ENCODE measurements at places on chromosomes 2 and 18.

DNA sequence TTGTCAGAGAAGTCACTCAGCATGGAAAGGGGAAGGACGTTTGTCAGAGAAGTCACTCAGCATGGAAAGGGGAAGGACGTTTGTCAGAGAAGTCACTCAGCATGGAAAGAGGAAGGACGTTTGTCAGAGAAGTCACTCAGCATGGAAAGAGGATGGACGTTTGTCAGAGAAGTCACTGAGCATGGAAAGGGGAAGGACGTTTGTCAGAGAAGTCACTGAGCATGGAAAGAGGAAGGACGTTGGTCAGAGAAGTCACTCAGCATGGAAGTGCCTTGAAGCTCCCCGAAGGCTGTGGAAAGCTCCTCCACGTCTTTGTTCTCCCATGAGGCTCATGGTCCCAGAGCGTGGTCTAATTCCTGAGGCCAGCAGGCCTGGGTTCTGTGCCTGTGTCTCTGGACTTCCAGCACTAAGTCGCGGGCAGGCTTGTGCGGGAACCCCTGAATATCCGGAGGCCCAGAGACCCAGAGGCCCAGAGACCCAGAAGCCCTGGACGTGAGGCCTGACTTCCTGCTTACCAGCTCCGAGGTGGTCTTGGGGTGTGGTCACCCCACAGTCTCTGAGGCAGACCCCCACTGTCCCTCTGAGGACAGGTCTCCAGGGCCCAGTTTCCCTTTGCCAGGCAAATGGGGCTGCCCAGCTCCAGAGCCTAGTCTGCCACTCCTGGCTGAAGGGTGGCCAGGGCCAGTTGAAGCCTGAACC is 70.4 kb upstream of the TWIST2 start:
- DNase-seq = peak; percentile 28

GRCh38 chr18:70387027-70387426 is 98.2 kb downstream of the SOCS6 start:
- no peak for DNase-seq

DNA sequence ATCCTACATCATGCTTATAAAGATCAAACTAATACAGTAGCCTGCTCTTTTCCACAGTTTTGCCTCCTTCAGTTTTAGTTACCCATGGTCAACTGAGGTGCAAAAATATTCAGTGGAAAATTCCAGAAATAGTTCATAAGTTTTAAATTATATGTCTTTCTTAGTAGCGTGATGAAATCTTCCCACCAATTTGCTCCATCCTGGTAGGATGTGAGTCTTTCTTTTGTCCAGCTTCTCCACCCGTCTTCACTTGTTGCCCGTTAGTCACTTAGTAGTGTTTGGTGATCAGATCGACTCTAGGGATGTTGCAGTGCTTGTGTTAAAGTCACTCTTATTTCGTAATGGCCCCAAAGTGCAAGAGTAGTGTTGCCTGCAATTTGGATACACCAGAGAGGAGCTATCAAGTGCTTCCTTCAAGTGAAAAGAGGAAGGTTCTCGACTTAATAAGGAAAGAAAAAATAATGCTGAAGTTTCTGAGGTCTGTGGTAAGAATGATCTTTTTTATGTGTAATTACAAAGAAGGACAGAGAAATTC is 57.0 kb downstream of the CEP192 start:
- peak; percentile 52 for DNase-seq

DNA sequence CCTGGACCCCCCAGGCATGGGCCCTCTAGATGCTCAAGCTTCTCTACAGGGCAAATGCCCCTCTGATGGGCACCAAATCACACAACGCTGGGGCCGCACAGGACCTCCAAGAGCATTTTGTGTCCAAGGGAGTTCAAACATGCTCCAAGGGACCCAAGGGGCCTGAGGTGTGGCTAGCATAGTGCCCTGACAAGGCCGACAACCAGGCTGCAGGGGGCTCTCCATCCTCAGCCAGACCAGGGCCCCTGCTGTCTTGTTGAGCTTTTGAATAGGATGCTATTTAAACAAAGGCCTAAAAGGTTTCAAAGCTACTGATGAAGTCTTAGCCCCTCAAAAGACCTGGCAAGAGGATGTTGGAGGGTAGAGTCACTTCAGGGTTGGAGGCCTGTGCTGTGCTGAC is 33.1 kb downstream of the EN1 start:
- no peak for DNase-seq

DNA sequence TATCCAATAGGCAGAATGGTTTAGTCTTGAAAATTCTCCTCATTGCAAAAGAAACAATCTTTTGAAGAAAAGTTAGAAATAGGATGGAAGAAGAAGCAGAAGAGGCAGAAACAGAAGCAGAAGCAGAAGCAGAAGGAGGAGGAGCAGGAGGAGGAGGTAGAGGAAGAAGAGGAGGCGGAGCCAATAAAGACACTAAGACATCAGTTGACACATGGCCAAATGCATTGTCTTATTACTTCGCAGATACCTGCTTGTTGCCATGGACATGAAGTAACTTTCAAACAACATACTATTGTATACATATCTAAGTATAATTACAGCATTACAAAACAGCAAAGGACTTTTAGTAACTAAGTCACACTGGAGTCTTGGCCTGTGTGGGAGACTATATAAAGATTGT is 606.3 kb downstream of the METTL4 start:
- DNase-seq = no peak

GRCh38 chr18:48790869-48791635 is 159.7 kb downstream of the SMAD7 start:
- peak; percentile 42 for DNase-seq

GRCh38 chr18:39825485-39826150 is 2129.4 kb upstream of the PIK3C3 start:
- no peak for DNase-seq

- no peak for DNase-seq
Measured at GRCh38 chr2:217203086-217203485, 343.2 kb upstream of the TNP1 start.

DNA sequence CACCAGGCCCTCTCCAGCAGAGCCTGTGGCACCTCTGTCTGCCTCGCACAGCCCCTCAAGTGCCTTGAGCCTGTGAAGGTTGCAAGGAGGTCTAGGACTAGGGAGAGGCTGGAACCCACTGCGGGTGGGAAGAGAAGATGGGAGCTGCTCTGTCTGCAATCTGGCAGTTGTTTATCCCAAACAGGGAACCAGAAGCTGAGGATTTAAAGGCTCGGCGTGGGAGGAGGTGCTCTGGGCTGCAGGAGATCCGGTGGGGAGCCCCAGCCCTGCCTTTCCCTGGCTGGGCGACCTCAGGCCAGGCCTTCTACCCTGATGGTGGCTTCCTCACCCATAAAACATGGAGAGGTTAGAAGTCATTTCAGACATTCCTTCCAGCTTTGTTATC is 174.1 kb downstream of the SMAD7 start:
- no peak for DNase-seq

GRCh38 chr2:95074663-95075439 is 46.8 kb downstream of the MRPS5 start:
- no peak for DNase-seq

GRCh38 chr2:183995632-183996031 is 602.7 kb upstream of the ZNF804A start:
- no peak for DNase-seq

DNA sequence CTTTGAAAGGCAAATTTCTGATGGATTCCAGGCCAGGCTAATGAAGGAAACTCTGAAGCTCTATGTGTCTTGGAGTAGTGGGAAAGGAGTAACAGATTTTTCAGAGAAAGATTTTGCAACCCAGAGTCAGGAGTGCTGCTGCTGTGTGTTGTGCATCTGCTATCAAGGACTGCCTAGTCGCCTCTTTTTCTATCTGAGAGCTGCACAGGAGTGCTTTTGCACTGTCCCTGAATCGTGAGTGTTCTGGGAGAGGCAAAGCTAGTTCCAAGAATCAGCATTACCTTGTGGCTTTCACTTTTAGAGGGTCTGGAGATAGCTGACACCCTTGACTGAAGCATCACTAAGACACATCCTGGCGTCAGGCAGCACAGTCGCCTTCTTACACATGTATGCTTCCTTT is 336.4 kb downstream of the PARD3B start:
- DNase-seq = no peak

DNA sequence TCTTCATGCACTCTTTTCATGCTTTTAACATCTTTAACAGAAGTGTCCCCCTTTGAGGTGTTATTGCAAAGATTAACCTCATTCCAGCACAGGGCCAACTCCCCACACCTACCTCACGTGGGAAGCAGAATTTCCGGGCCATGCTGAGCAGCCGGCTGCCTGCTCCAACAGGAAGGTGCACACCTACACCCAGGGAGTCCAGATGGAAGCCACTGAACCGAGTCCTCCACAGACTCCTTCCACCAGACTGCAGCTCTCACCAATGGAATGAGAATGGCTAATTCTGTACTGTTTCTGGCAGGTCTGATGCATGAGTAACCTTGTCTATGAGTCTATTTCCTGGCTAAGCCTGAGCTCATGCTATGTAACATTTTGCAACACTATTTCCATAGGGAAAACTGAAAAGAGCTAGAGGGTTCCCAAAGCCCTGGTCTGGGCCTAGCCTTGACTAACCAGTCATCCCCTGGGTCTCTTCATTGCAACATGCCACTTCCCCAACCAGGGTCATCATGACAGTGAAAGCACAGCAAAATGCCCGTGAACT is 11.0 kb downstream of the ERFE start:
- DNase-seq = peak; percentile 80

DNA sequence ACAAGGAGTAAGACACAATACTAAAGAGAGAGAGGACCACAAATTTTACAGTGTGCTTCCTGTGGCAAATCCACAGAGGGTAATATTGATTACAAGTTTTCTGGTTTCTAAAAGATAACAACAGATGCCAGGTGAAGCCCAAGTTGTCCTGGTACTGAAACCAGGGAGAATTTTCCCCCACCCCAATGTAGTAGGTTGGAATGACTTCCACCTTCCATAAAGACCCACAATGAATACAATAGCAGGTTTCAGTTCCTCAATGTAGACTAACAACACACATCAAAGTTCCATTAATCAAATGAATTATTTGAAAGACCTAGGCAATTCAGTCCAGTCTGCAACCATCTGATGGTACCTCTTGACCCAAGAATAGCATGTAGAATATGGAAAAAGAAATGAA is 44.0 kb upstream of the TMEM247 start:
- DNase-seq = no peak

GRCh38 chr2:22957446-22957845 is 427.5 kb upstream of the KLHL29 start:
- no peak for DNase-seq

DNA sequence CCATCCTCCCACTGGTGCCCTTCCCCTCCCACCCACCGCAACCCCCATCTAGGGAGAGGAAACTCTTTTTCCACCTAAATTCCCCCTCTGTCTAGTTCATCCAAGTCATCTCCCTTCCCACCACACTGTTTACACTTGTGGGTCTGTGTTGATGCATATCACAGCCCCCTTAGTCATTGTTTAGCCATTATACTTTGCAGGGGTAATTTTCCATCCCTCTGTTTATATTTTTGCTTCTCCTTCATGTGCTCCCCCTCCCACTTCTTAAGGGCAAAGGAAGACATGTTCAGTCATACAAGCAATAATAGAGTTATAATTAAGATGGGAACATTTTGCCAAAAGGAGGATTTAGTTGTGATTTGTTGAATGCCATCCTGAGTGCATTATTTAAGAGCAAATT is 187.8 kb upstream of the TNP1 start:
- no peak for DNase-seq

- no peak for DNase-seq
Measured at GRCh38 chr18:13617826-13618515, 108.4 kb downstream of the FAM210A start.
